Natural killer cell treated with Interleukin-12 subunit alpha and Interleukin-12 subunit beta and Interleukin-15 and Interleukin-18, amount 100 ng/mL, for 72 hours (primary cell): ENCODE measurements at places on chromosomes 16 and 17. TPM values are rescaled to one million over a fixed set of nuclear protein-coding genes. Genes with fewer than 3 reads are reported as not detected.

The VWA3A gene
- not detected for total RNA-seq

- peak; percentile 79 for DNase-seq
These were observed at the start of gene SLC16A5 for GRCh38 chr17:75087558-75088453. SLC16A5 (plus strand) TSS chr17:75087954; CDS start chr17:75093637, 5,683 bp downstream.

DNA sequence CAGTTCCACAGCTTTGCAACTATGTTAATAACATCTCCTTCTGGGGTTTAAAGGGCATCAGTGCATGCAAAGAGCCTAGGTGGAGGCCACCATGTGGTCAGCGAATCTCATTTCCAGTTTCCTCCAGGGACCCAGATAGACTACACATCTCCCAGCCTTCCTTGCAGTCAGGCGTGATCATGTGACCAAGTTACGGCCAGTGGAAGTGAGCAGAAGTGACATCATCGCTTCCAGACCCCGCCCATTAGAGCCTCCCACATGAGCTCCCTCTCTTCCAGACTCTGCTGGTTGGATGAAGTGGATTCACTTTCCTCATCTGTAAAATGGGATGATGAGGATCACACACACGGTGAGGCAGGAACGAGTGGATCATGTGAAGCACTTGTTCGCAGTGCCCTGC is 27.4 kb upstream of the KDM8 start:
- no peak for DNase-seq

GRCh38 chr16:78705694-78706093 is 606.2 kb downstream of the WWOX start:
- DNase-seq = no peak

- peak; percentile 44 for DNase-seq
These were observed 9.3 kb upstream of the ADGRG1 start for GRCh38 chr16:57619133-57619605.

The TBC1D3I gene
- 2.1 TPM for total RNA-seq

GRCh38 chr17:67506966-67507365 is 129.9 kb downstream of the PITPNC1 start:
- DNase-seq = no peak

- no peak for DNase-seq
These were observed 21.4 kb upstream of the SPACA3 start for GRCh38 chr17:32970281-32970680.

- no peak for DNase-seq
These were observed 160.4 kb downstream of the WWOX start for GRCh38 chr16:78259873-78260272.

DNA sequence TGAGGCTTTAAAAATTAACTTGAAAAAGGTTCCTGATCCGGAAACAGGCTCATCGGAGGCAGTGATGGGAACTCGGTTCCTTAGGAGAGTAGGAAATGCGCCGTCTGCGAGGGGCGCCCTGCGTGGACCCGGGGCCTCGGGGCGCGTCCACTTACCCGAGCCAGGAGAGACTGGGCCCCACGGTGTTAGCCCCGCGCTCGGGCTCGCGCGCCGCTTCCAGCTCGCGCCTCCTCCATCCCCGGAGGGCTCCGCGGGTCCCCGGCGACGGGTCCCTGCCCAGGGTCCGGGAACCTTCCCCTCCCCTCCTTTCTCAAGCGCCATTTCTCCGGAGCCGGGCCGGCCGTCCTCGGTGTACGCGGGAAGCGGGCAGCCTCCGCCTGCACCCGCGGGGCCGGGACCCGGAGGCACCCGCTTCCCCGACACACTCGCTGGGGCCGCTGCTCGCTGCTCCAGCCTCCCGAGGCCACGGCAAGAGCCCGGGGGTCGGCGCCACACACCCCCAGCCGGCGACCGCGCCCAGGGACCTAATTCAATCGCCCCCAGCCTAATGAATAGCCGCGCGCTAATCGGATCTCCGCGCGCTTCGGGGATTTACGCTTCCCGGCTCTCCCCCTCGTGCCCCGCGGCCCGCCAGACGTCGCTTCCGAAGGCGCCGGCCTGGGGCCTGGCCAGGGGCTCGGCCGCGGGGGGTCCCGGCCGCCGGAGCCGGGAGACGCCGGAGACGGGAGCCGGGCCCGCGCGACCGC is 2.2 kb upstream of the BAHCC1 start:
- DNase-seq = no peak

DNA sequence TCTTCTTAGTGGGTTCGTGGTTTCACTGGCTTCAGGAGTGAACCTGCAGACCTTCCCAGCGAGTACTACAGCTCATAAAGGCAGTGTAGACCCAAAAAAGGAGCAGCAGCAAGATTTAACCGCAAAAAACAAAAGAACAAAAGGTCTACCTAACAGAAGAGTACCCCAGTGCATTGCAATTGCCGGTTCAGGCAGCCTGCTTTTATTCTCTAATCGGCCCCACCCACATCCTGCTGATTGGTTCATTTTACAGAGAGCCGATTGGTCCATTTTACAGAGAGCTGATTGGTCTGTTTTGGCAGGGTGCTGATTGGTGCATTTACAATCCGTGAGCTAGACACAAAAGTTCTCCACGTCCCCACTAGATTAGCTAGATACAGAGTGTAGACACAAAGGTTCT is 2.0 kb upstream of the ARRB2 start:
- peak; percentile 75 for DNase-seq

DNA sequence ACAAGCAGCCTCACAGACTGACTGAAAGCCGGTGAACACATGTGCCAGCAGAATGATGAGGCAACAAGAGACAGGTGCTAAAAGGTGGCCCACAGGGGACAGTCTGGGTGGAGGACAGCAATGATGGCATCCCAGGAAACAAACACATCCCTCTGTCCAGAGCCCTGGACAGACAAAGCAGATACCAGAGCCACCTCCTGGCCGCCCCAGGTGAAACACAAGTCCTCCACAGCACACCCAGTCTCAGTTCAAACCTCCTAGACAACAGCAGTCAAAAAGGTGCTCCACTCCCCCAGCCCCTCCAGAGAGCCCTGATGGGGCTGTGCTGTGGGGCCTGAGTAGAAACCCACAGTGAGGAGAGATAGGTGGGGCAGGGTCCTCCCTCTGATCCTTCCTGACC is 20.3 kb upstream of the CDH5 start:
- peak; percentile 22 for DNase-seq

The CHAD gene
- not detected for total RNA-seq

- DNase-seq = no peak
These were observed 58.0 kb upstream of the HNF1B start for GRCh38 chr17:37802712-37803416.

GRCh38 chr17:44687756-44688155 is 1.8 kb downstream of the CCDC43 start:
- no peak for DNase-seq

DNA sequence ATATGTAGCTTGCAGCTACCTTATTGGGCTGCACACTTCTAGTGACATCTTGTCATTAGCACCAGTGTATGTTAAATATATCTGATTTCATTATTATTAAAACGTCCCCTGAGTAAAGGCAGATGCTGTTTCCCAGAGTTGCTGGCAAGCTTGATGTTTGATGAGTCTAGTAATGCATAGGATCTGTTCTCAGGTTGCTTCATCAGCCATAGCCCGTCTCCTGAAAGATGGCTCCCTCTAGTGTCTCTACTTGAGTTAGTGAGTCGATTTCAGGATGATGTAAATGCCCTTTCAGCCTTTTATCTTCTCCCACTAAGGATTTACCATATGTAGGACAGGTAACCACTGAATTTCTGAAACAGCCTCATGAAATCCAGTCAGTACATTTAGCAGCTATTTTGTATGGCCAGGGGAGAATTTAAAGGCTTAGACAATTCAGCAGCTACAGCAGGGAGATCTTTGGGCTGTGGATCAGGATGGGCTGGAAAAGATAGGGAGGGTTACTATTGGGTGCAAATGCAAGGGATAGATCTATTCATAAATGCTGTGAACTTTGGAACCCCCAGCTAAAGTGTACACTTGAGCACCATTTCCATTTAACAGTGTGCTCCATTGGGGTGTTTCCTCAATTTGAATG is 376.3 kb downstream of the CNTNAP4 start:
- DNase-seq = no peak

DNA sequence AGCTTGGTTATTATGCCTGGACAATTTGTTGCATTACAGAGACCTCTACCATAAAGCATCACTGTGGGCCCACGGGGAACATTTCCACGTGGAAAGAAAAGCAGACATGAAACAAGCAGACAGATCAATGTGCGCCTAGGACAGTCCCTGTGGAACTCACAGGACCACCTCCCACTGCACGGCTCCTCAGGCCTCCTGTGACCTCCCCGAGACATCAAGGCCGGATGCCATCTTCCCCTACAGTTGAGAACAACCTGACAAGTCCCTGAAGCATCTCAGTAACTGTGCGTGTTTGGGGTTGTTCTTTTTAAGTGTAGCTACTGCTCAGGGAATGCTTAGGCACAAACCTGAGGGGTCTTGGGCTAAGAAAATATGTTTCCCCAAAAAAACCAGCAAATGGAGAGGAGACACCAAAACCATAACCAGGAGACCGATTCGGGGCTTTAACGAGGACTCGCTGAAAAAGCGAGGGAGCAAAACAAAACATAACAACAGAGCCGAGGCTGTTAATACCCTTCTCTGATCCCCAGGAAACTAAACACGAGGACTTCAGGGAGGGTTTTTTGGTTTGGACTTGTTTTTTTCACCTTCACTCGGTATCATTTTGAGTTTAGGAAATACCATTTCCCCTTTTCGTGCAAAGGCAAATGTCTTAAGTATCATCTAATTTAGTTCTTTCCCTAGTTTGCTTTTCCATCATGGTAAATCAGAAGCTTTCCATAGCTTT is 87.1 kb downstream of the CYTH1 start:
- DNase-seq = no peak

The KRTAP4-9 gene
- not detected for total RNA-seq

- DNase-seq = peak; percentile 77
These were observed 22.9 kb upstream of the CORO6 start for GRCh38 chr17:29645515-29646051.

The CHST6 gene
- total RNA-seq = not detected

GRCh38 chr17:49443862-49444261 is 29.2 kb upstream of the PHB1 start:
- no peak for DNase-seq

DNA sequence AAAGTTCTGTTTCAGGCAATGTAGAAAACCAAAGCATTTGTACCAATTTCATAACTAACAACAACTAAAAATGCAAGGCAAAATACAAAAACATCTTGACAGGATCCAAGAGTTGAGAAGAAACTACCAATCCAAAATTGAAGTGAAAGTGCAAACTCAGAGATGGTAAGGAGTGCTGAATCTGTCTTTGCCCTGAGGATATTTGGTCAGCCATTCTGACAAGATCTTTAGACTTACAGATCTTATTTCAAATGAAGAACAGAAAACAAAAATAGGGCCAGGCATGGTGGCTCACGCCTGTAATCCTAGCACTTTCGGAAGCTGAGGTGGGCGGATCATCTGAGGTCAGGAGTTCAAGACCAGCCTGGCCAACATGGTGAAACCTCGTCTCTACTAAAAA is 412.8 kb downstream of the ZFHX3 start:
- no peak for DNase-seq

The C16orf89 gene
- not detected for total RNA-seq

DNA sequence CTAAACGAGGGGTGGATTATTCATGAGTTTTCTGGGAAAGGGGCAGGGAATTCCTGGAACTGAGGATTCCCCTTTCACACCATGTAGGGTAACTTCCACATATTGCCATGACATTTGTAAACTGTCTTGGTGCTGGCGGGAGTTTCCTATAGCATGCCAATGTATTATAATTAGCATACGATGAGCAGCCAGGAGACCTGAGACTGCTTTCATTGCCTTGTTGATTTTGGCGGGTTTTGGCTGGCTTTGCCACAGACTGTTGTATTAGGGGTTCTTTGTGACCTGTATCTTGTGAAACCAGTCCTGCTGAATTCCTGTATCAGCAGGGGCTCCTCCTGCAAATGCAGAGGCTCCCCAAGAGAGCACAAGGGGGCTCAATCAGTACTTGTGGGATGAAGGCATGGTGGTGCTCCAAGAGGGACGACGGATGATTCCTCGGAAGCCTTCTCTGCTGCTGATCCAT is 104.4 kb upstream of the CACNG5 start:
- no peak for DNase-seq

- DNase-seq = no peak
These were observed 835 bp downstream of the NME4 start for GRCh38 chr16:397736-398332.

DNA sequence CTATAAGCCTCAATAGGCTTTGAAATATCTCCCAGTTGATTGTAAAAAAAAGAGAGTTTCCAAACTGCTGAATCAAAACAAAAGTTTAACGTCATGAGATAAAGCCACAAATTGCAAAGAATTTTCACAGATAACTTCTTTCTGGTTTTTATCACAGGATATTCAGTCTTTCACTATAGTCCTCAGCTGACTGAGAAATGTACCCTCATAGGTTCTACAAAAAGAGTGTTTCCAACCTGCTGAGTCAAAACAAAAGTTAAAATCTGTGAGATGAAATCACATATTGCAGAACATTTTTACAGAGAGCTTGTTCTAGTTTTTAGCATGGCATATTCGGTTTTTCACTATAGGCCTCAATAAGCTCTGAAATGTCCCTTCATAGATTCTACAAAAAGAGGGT is 559.2 kb downstream of the KCNJ18 start:
- DNase-seq = no peak

The PHOSPHO1 gene
- total RNA-seq = not detected

- no peak for DNase-seq
These were observed 61.9 kb downstream of the WWP2 start for GRCh38 chr16:69823831-69824563.

GRCh38 chr17:49508866-49509587 is 13.9 kb downstream of the NGFR start:
- no peak for DNase-seq

The ABCA6 gene
- total RNA-seq = 1.1 TPM

DNA sequence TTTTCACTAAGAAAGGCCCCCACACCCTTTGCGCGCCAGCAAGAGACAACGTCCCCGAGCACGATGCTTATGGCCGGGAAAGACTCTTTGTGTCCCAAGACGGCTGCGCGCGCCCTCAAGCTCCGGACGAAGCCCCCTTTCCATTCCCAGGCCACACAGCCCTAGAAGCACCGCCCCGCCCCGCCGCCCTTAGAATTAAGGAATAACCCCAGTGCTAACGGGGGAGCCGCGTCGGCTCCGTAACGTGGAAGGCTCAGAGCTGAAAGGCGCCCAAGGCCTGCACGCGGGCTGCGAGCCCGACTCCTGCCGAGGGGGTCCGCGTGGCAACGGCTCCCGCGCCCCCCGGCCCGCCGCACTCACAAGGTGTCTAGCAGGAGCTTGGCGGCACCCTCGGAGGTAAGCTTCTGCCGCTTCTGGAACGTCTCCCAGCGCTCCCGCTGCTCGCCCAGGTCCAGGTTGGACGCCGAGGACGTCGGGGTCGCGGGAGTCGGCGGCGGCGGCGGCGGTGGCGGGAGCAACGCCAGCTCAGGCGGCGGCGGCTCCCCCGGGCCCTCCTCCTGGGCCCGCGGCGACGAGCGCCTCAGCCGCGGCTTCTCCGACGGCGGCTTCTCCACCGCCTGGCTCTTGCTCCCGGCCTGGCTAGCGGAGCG is 477 bp downstream of the CENPV start:
- no peak for DNase-seq
